ENCODE measurements at places on chromosomes 4 and X.
A peak's percentile ranks its signal among the peaks of the same experiment; 100 is the strongest.

DNA sequence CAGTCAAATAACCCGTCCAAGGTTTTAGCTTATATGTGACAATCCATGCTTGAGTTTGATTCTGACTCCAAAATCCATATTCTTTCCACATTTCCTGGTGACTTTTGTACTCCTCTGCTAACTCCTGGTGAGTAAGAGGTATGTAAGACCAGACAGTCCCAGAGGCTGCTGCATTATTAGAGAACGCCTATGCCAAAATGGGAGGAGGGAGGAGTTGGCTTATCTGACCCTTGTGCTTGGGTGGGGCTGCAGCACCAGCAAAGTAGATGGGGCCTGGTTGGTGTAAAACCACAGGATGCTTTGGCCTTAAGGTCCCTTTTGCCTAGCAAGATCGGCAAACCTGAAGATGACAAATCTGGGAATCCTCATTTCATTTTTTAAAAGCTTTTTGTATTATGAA is 9.1 kb upstream of the RNF212 start:
- DNase-seq: no peak

DNA sequence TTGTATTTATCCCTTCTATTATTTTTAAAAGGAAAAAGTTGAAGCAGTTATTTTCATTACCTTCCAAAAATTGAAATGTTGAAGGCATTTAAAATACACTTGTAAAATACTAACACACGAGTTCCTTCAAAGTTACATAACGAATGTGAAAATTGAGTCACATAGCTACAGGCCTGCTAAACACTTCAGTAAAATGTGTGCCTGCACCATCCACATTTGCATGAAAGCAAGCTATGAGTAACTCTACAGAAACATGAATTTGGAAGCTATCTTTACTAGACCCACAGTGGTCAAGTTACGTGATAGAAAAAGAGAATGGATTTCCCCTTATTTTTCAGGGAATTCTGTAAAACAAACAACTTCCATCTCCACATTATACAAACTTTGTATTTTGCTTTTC is 1148.8 kb upstream of the PCDH7 start:
- DNase-seq: no peak

DNA sequence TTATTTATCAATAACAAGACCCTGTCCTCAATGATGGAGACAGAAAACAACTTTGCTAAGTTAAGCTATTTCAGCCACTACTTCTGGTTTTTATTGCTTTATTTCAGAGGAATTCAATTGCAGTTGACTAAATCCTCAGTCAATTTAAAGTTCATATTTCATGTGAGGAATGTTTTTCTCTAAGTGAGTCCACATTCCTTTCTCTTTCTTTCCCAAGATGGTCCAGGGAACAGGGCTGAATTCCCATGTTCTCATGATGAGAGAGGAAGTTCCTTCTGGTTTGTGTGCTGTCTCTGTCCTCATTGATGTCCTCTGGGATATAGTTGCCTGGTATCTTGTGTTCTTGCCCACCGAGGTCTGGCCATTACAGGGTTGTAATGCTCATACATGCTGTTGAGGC is 117.2 kb downstream of the SLIT2 start:
- no peak for DNase-seq

- DNase-seq: no peak
Measured at GRCh38 chr4:8016527-8016926, 76.9 kb upstream of the AFAP1 start.

- no peak for DNase-seq
Measured at GRCh38 chr4:65019775-65020174, 610.5 kb upstream of the TECRL start.

GRCh38 chrX:119235872-119236622 is at the start of gene PGRMC1:
TSS of gene PGRMC1 (plus strand) at chrX:119236285. CDS start at chrX:119236364, 79 bp downstream.
- DNase-seq: peak; percentile 91

GRCh38 chrX:69096963-69097362 is 68.3 kb downstream of the PJA1 start:
- DNase-seq: no peak

GRCh38 chr4:81260443-81261101 is 45.5 kb upstream of the PRKG2 start:
- DNase-seq: no peak

GRCh38 chr4:33226133-33226532 is 2506.0 kb downstream of the PCDH7 start:
- DNase-seq: no peak

GRCh38 chrX:37712458-37712857 is 26.9 kb downstream of the XK start:
- no peak for DNase-seq

- DNase-seq: no peak
Measured at GRCh38 chrX:73821921-73822559, 259.0 kb downstream of the CHIC1 start.

GRCh38 chr4:77665381-77666069 is 59.9 kb downstream of the CXCL13 start:
- DNase-seq: no peak

GRCh38 chr4:100208964-100209363 is 18.7 kb upstream of the DDIT4L start:
- no peak for DNase-seq

DNA sequence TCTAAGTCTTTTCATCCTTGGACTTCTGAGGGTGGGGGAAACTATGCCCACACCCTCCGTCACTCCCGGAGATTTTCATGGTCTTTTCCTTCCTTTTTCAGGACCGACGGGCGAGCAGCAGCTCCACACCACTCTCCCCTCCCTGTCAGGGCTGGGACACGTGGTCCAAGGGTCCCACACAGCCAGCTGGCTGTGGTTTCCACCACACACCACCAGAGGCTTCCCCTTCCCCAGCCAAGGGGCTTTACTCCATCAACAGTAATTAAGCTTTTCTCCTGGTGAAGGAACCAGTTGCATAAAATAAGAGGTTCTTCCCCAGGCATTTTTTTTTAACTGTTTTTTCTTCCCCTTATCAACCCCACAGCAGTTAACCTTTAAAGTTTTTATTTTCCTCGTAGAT is 453.9 kb downstream of the GPAT3 start:
- DNase-seq: no peak

DNA sequence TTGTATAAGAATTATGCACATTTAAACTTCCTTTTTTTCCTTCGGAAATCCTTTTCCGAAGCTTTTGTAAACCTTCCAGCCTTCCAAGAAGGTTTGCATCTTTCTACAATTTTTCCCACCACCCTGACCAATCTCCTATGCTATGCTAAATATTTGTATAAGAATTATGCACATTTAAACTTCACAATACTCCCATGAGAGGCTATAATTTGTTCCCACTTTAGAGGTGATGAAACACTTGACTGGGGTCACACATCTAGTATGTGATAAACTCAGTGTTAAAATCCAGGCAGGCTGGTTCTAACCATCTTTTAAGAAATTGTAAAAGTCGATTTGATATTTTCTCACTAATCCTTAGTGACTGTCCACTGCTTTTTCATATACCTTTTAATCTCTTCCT is 22.1 kb downstream of the NUDT6 start:
- no peak for DNase-seq

DNA sequence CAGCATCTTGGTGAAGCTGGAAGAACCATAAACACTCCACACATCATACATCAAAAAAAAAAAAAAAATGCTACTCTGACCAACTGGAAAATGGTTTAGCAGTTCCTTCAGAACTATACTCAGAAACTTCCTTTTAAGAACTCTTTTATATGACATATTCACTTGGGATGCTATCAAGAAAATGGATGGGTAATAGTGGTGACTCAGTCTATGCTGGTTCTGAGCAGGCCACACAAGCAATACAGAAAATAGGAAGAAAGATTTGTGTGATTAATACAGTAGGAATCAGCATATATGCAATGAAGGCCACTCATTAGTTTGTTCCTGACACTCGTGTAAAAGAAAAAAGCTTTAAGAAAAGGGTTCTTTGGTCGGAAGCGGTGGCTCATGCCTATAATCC is 123.5 kb upstream of the FAT4 start:
- DNase-seq: no peak

GRCh38 chr4:95105983-95106382 is 348.2 kb downstream of the BMPR1B start:
- no peak for DNase-seq

DNA sequence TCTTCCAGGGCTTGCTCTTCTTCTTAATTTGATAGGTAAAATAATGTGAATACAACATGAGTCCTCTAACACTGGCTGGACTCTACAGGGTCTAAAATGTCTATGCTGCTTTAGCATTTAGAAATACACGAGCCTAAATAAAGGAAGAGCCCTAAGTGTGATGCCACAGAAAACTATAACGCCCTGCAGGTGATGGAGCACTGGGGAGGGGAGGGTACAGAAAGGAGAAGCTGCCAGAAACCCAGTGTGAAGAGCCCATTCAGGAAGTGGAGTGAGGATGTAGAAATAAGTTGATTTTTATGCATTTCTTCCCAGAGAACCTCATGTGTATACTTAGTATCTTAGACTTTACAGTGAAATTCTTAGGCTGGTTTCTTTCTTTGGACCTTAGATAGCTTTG is 83.4 kb downstream of the TNIP2 start:
- no peak for DNase-seq

GRCh38 chr4:152021788-152022438 is 261.1 kb upstream of the GATB start:
- no peak for DNase-seq

- peak; percentile 67 for DNase-seq
Measured at GRCh38 chr4:122577808-122578781, 42.8 kb downstream of the IL21 start.

GRCh38 chrX:53317365-53318069 is 36.1 kb upstream of the IQSEC2 start:
- peak; percentile 73 for DNase-seq

DNA sequence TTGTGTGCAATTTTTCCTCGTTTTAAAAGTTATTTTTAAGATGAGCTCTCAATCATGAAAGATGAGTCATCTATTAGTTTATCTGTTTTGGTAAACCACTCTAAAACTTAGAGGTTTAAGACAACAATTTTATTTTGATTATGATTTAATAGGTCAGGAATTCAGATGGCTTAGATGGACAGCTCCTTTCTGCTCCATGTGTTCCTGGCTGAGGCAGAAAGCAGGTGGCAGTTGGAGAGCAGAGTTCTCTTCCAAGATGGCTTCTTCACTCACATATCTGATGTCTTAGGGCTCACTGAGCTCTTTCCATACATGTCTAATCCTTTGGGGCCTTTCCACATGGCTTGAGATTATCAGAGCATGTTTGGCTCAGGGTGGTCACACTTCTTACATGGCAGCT is 48.3 kb upstream of the GRPR start:
- DNase-seq: no peak

GRCh38 chr4:173573725-173574124 is 43.7 kb upstream of the HAND2 start:
- no peak for DNase-seq

DNA sequence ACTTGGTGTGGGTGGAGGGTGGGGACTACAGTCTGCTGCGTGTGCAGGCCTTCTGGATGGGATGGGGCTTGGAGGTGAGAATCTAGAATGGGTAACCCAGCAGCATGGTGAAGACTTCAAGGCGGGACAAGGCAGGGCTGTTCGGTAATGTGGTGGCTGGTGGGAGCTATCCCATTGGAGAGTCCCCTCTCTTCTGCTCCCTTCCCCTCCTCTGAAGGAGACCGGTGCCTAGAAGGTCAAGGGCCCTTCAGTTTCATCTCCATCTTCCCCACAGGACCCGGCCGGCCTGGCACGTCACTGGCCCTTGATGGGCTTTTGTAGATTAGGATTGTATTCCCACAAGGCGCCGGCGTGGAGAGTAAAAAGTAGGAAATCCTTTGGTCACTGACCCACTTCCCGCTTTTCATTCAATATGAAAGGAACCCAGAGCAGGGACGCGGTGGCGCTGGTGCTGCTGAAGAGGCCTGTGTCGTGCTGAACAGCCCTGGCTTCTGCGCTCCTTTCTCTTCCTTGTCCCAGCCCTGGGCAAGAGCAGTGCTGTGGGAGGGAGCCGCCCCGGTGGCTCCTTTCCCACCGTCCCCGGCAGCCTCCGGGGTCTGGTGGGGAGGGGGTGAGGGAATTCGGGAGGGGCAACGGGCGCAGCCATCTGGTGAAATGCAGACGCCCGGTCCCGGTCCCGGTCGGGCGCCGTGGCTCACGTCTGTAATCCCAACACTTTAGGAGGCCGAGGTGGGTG is 7.3 kb upstream of the HMGB3 start:
- no peak for DNase-seq

DNA sequence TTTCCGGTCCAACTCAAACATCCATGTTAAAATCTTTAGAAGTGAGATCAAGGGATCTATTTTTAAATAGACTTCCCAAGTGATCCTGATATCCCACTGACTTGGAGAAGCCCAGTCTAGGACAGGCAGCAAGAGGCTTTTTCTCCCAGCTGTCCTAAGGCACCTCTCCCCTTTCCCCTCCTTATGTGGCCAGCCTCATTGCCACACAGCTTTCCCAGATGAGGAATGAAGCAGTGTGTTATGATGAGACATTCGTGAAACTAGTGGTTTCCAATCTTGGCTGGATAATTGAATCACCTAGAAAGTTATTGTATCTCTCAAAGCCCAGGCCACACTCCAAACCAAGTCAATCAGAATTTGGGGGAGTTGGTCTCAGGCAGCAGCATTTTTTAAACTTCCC is 16.8 kb upstream of the HSD17B13 start:
- no peak for DNase-seq

GRCh38 chr4:9765091-9765490 is 16.3 kb upstream of the DRD5 start:
- no peak for DNase-seq

DNA sequence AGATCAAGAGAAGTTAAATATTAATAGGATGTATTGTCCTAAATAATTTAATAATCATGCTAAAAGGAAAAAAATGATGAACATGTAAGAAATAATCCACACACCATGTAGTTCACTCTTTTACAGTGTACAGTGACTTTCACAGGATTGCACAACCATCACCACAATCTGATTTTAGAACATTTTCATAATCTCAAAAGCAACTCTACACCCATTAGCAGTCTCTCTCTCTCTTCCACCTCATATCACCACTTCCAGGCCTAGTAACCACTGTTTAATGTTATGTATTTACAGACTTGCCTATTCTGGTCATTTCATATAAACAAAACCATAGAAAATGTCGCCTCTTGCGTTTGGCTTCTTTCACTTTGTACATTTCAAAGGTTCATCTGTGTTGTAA is 153.4 kb downstream of the FSTL5 start:
- no peak for DNase-seq

Data from CD4-positive, alpha-beta T cell (primary cell).